Activated CD4-positive, alpha-beta T cell treated with anti-CD3 and anti-CD28 coated beads, Interleukin-2, amount 50 U/mL, for 16 hours (primary cell): ENCODE measurements at places on chromosomes 4 and X.

DNA sequence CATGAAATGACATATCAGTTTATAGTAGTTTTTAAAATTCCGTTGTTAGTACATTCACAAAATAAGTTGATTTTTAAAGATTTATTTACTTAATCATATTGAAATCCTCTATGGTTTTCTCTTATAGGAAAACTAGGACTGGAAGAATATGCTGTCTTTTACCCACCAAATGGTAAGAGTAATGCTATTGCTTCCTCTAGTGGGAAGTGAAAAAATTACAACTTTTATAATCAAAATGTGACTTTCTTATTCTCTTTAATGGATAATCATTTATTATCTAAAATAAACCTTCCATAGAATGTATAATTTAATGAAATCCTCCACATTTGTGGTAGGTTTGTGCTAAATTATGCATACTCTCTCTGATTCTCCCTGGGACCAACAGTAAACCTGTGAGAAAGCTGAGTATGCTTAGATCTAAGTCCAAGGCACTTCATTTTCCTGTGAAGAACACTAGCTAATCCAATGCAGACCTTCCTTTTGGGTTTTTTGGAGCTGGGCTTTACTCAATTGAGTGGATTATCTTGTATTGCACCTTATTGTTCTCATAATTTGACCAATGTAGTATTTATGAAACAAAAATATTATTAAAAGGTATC lies 136.2 kb downstream of the TBC1D19 start:
- DNase-seq = no peak

DNA sequence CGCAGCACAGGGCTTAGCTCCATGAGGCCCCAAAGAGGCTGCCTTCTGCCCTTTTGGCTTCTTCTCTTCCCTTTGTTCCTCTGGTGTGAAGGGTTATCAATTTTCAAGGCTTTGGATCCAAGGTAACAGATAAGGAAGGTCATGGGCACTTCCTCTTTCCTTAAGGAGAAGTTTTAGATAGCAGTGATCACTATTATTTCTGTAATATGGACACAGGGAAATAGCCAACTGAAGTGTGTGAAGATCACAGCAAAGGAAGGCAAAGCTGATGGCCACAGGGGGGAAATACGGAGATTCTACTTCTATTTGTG lies 366.8 kb downstream of the UNC5C start:
- DNase-seq = no peak

- no peak for DNase-seq
These were observed 96.5 kb upstream of the PGRMC2 start for GRCh38 chr4:128384091-128384520.

DNA sequence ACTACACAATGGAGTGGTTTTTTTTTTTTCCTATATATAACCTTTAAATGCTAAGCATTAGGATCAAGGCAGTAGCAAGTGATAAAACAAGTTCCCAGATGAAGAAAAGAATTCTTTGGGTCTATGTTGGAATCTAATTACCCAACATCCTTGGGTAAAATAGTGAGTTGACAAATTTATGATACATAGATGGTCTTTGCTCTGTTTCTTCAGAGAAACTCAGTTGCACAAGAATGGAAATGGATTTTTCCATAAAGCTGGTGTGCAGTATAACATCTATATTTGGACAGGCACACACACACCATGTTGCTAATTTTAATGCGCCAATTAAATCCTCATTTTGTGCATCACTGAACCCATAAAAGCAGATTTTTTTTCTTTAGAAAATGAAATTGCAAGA lies 137.0 kb upstream of the MED14 start:
- DNase-seq = no peak

GRCh38 chrX:42686706-42687105 lies 91.3 kb downstream of the PPP1R2C start:
- no peak for DNase-seq

- no peak for DNase-seq
These were observed 12.3 kb downstream of the GEMIN8 start for GRCh38 chrX:14017399-14017798.

GRCh38 chr4:53702334-53703266 lies 111.3 kb upstream of the LNX1 start:
- no peak for DNase-seq
